Stimulated activated CD4-positive, alpha-beta T cell treated with anti-CD3 and anti-CD28 coated beads, Interleukin-15, amount 100 ng/mL, for 1 hour (primary cell): ENCODE measurements at places on chromosomes 3 and 15.

DNA sequence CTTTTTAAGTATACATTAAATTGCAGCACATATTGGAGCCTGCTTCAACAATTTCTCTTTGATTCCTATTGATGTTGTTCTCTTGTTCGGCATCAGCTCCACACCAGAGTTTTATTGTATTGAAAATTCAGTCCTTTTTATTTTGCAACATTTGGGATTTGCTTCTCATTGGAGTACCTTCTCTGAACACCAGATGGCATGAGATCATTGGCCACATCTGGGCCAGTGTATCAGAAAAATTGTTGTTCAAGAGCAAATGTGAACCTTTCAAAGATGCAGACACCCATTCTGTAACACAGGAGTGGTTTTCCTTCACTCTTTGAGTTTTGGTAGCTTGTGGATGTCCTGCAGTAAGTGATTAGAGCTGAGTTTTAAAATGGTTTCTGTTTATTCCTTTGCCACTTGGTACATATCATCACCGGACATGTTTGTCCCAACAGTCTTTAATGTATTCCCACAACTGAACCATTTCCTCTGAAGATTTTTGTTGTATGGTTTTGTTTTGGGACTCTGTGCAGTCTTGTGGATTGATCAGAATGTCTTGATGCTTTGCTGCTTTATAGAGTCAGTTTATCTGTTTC, 96.1 kb downstream of the MCTP2 start:
- DNase-seq = no peak

GRCh38 chr3:157063469-157063868, 96.5 kb downstream of the CCNL1 start:
- DNase-seq = no peak

GRCh38 chr3:12115849-12116248, 42.9 kb downstream of the TIMP4 start:
- no peak for DNase-seq

DNA sequence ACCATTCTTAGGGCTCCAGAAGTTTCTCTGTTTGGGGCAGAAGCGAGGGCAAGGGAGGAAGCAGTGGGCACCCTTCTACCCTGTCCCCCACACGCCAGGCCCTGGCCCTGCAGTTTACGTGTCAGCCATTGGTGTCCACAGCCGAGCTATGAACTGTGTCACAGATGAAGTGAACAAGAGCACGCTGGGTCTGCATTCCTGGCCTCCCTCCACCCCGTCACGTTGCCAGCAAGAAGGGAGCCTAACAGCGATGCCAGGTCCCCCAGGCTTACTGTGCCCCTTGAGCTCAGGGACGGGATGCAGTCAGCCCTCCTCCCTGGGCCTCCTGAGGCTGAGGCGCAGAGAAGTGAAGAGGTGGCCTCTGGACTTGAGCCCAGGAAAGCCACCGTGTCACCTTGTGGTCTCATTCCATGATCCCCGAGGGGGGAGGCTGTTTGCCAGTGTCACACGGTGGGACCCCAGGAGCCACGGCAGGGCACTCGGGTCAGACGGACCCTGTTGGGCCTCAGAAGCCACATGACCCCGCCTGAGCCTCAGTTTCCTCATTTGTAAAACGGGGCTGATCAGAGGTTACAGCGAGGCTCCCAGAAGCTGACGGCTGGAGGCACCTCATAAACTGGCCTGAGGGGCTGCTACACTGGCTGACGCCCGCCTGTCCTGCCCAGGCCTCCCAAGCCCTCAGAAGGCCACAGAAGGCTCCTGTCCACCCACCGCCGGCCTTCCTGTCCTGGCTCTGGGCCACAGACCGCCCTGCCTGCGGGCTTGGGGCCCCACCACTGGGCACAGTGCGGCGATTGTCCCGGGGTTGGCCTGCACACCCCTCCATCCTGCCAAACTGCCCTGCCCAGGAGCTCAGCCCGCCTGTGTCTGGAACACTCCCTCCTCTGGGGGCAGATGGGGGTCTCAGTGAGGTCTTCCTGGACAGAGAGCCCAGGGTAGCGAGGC, 18.6 kb downstream of the IQSEC1 start:
- DNase-seq = no peak

- DNase-seq = no peak
Measured at GRCh38 chr15:86444527-86444926, 364.9 kb downstream of the AGBL1 start.

- DNase-seq = no peak
Measured at GRCh38 chr15:99526176-99526575, 39.6 kb upstream of the MEF2A start.

- no peak for DNase-seq
Measured at GRCh38 chr15:22961762-22962161, 18.4 kb downstream of the CYFIP1 start.

DNA sequence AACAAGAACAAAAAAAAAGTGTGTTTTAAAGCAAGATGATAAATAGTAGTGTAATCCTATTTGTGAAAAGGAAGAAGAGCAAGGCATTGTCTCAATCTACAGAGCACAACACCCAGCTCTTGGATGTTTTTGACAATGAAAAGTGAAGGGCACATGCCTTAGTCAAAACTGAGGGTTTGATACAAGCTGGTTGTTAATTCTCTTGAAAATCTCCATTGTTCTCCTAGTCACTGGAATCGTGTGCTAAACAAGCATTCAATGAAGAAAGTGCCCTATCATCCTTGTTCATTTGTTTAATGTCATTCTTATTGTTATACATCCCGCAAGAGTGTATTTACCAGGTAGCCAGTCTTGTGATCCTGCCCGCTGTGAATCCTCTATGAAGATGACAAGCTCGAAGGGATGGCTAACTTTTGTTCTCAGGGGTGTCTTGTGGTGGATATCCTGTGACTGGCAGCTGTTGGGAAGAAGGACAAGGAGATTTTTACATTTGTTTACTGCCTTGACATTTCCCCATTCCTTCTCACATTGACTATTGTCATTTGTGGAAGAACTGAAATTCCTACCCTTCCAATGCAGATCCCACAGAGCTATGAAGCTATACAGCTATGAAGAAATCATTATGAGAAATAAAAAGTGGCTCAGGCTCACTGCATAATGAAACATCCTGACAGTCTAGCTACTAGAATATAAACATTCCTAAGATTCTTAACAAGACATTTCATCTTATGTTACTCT, 175.9 kb downstream of the VGLL3 start:
- DNase-seq = no peak

- no peak for DNase-seq
Measured at GRCh38 chr3:147960786-147961185, 551.6 kb downstream of the ZIC1 start.

DNA sequence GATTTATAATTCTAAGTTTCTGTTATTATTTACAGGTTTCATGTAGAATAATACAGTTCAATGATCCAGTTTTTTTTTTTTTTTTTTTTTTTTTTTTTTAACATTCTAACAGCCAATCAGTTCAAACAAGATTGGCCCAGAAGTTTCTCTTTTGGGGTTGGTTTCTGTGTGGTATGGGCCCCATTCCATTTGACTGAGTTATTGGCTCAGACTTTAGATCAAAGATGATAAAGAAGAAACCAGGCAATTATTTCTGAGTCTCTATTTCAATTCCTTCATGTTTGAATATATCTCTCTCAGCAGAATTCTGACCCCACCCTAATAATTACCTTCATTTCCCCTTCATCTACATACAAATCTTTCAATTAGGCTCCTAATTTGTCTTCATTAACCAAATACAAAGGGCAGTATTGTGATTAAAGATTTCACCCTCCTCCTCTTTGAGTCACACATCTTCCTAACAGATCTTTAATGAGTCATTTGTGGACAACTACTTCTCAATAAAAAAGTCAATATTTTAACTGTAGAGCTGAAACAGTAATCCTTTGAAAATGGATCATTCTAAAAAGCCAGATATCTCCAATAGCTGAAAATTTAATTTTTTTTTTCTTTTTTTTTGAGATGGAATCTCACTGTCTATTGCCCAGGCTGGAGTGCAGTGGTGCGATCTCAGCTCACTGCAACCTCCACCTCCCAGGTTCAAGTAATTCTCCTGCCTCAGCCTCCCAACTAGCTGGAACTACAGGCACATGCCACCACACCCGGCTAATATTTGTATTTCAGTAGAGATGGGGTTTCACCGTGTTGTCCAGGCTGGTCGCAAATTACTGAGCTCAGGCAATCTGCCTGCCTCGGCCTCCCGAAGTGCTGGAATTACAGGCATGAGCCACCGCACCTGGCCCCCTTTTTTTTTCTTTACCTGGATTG, 878.8 kb downstream of the NAALADL2 start:
- no peak for DNase-seq

DNA sequence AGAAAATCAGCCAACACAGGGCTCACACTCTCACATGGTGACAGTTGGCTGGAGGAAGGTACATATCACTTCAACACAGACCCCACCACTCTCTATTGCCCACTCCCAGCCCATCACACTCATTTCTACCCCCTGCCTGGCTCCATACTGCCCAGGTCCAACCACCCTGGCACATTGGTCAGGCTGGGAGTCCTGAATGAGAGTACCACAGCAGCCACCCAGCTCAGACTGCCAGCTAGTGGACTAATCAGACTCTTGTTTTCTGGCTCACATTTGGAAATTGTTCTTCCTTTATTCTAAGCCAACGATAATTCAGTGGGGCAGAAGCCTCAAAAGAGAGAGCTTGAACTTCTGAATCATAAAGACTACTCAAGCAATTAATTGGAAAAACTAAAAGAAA, 20.0 kb downstream of the MRPL46 start:
- no peak for DNase-seq
